ENCODE measurements at places on chromosomes 4 and X. TPM values are rescaled to one million over a fixed set of nuclear protein-coding genes. Genes with fewer than 3 reads are reported as not detected.

DNA sequence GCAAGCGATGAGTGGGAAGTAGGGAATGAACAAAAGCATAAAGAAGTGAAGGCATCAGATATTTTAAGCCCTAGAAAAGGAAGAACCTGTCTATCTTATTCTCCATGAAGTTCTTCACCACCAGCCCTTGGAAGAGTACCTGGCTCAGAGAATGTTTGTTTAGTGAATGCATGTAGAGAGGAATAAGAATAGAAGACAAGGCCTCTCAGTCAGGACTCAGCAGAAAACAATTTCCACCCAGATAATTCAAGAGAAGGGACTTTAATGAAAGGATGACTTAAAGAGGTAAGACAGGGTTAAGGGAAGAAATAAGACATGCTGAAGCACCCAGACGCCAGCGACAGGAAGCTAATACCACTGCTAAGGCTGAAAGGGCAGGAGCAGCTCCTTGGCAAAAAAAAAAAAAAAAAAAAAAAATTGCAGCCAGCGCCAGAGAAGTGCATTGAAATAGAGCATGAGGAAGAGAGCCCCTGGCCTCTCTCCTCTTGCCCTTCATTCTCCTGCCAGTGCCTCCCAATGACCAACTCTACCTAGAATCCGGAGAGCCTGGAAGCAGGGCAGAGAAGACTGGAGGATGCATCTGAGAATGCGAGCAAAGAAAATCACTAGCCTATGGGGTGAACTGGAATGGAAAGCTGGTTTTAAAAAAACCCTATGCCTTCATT lies 47.2 kb upstream of the RASGEF1B start:
- no peak for DNase-seq

DNA sequence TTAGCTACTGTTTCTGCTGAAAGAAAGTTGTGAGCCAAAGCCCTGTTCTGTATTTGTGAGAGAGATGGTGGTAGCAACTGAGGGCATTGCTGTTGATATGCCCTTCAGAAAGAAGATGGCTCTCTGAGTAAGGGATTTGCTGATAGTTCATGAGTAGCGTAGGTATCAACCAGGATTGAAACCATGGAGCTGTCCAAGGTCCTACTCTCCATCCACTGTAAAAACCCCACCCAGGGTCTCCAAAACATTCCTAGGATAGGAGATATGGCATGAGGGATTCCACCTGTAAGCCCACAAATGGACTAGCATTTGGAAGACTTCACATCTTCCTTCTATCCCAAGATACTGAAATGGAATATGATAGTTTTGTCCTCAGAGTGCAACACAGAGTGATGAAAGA lies 277.1 kb upstream of the PRKX start:
- DNase-seq, result no peak

GRCh38 chrX:38268011-38268410 lies 47.3 kb upstream of the SRPX start:
- no peak for DNase-seq

Gene EPHA5
- polyA plus RNA-seq, result 0.44 TPM

Gene SYTL4
- 11.0 TPM for polyA plus RNA-seq
